Nucleus accumbens (tissue), 56 donors: ENCODE measurements at places on chromosomes 7 and 10.
A peak's percentile ranks its signal among the peaks of the same experiment; 100 is the strongest.

- DNase-seq: no peak
Measured at GRCh38 chr10:119634219-119634544, 17.0 kb upstream of the BAG3 start.

- DNase-seq: no peak
Measured at GRCh38 chr7:43141091-43141490, 28.6 kb downstream of the HECW1 start.

- no peak for DNase-seq
Measured at GRCh38 chr10:4470231-4470835, 355.7 kb upstream of the AKR1E2 start.

- DNase-seq: no peak
Measured at GRCh38 chr7:150447966-150448788, 2.3 kb upstream of the GIMAP8 start.

DNA sequence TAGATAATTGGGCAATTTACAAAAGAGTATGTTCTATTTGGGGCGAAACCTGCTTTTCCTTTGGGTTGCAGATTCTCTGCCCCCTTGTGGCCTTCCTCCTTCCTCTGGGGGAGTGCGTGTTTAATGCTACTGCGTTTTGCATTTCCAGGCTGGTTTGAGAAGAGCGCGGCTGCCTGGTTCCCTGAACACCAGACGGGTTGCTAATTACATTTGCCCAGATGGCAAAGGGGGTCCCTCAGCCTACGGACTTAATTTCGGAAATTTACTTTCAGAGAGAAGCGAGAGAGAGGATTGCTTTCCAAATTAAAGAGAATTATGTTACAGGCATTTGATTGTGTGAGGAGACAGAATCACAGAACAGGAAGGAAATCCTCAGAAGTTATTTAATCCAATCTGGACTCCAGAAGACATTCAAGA, 91.9 kb upstream of the JAZF1 start:
- DNase-seq: no peak

- DNase-seq: no peak
Measured at GRCh38 chr10:69323622-69324021, 45.3 kb downstream of the HK1 start.

DNA sequence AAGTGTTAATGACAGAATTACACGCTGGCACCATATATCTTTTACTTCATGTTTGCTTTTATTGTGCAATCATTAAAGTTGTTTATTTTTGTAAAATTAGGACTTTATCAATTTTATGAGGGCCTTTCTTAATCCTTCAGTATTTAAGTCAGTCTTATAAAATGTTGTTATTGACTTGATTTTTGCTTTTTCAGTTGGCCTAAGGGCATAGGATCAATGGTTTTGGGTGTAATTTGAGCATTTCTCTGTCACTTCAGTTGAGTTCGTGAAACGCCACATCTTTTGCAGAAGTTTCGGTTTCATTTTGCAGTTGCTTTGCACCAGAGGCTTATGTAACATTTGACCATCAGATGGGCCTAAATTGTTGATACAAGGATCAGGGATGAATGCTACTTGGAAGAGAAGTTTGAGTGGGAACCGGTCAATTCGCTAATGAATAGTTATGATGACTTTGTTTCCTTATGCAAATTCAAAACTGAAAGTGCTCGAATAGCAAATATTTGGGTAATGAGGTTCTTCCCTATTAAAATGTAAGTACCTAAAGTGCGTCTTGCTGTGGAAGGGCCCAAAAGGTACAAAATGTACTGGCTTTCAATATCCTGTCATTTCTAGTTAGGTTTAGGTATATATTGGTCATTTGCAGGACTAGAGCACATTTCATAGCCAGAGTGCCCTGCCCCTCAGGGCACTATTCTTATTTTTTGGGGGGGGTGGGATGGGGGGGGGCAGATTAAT, 340.9 kb downstream of the LRMDA start:
- DNase-seq: no peak

DNA sequence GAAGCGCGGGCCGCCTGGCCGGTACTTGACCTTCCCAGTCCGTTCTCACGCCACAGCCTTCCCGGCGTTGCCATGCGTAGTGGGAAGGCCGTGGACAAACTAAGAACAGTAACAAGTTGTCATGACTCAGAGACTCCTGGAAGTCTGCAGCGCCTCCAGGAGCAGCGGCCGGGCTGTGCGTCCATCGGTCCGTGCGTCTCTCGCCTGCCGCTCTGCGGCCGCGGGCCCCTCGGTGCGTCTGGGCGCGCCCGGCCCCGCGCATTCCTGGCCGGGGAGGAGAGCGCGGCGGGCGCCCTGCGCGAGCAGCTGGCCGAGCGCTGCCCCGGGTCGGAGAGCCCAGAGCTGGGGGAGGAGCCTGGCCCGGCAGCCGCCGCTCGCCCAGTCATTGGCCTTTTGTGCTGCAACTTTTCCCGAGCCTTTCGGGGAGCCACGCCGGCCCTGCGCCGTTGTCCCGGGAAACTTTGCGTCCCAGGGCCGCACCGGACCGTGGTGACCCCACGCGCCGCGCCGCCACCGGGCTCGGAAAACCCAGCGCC, 123.7 kb downstream of the TACC2 start:
- peak; percentile 14 for DNase-seq

- no peak for DNase-seq
Measured at GRCh38 chr7:50952120-50952519, 169.4 kb upstream of the GRB10 start.

- no peak for DNase-seq
Measured at GRCh38 chr10:88082806-88083596, 219.6 kb downstream of the PTEN start.

GRCh38 chr7:142301923-142302550, 44.2 kb upstream of the PRSS58 start:
- no peak for DNase-seq

- no peak for DNase-seq
Measured at GRCh38 chr7:122691569-122692235, 7.2 kb downstream of the RNF133 start.

GRCh38 chr7:73512018-73512780, 9.9 kb downstream of the BAZ1B start:
- DNase-seq: no peak

DNA sequence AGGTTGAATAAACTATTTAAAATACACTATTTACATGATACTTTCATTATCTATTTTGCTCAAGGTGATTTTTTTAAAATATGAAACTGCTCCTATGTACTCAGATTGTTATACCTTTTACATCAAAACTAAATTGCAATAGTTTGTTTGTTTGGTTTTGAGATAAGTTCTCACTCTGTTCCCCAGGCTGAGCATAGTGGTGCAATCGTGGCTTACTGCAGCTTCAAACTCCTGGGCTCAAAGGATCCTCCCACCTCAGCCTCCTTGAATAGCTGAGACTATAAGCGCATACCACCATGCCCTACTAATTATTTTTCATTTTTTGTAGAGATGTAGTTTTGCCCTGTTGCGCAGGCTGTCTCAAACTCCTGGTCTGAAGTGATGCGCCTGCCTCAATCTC, 12.7 kb downstream of the TAS2R60 start:
- DNase-seq: no peak

DNA sequence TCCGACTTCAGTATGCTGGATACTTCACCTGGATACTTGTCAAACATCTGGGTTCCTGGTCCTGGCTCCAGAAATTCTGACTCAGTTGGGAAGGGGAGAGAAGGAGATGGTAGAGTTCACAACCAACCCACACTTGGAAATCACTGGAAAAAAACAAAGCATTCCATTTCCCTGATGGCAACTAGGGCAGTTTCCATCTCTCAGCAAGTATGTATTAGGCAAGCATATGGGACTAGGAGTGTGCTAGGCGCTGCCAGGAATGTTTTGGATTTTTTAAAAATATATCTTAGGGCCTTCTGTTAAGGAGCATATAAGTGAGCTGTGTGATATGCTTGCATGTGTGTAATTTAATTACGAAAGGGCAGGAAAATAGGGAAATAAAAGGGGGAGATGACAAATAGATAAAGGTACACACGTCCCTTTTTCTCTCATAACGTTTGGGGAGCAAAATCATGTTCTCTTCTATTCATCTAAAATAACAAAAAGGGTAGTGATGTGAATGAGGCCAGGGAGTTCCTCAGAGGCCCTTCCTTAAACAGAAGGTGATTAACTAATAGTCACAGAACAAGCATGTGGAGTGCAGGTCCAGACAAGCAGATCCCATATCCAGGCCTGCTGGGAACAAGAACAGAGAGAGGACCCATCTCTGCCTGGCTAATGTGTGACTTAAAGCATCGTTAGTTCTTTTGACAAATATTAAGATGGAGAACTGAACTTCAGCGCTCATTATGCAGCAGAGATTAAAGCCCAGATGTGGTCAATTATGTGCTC, 64.5 kb upstream of the NFE2L3 start:
- no peak for DNase-seq

GRCh38 chr7:43139137-43139536, 26.7 kb downstream of the HECW1 start:
- no peak for DNase-seq

DNA sequence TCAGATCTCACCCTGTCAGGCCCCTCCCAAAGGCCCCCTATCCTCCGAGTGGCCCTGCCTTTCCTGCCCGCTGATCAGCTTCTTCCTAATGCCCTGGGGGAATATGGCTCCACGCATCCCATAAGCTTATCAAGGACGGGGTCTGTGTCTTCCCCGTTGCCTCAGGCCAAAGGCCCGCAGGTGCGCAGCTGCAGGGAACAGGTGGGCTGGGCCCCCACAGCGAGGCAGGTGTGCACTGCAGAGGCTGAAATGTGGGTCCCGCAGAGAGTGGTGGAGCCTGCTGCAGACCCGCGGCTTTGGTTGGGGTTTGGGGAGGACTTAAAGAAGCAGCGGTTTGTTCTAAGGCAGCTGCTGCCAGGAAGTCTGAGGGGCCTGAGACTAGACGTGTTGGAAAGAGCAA, 220.8 kb upstream of the TCERG1L start:
- no peak for DNase-seq

- DNase-seq: no peak
Measured at GRCh38 chr10:125982260-125982948, 86.0 kb downstream of the FANK1 start.

DNA sequence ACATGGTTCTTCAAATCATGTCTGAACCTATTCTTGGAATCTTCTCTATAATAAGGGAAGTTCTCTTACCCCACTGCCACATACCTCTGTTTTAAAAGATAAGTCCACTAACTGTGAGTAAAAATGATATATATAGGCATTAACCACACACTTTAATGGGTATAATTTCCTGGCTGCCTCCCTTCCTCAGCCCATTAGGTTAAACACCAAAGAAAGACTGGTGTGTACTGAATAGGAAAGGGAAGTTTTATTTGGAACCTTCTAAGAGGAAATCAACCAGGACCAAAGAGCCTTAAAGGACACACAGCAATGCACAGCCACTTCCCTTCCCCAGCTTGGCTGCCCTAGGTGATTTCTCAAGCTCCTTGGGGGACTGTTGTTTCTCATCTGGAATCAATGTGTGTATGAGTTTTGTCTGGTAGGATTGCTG, 5.0 kb upstream of the WBP1L start:
- DNase-seq: no peak

DNA sequence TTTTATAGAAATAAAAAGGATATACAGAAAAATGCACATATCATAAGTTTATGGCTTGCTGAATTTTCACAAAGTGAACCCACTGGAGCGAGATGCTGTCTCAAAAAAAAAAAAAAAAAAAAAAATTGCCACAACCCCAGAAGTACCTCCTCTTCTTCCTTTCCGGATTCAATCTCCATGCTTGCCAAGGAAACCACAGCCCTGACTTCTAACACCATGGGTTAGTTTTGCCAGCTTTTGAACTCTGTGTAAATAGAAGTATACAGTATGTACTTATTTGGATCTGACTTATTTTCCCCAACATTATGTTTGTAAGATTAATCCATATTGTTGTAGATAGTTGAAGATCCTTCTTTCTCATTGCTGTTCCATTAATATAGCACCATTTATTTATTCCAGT, 40.0 kb downstream of the FANK1 start:
- DNase-seq: no peak

DNA sequence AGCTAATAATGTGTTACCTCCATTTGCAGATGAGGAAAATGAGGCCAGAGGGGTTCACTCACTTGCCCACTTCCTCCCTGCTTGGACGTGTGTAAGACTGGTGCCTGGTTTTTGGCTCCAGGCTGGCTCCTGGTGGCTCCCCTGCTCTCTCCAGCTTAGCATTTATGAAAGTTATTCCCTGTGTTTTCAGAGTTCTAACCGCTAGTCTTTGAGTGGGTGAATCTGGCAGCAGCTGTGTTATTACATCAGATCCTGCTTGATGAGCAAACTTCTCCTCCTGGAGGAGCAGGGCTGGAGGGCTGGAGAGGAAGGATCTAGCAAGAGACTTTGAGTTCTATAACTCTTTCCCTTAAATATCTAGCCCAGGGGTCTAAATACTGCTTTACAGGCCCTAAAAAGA, 80.9 kb upstream of the AGBL3 start:
- DNase-seq: no peak

- DNase-seq: no peak
Measured at GRCh38 chr10:106078895-106079576, 1085.5 kb downstream of the SORCS1 start.

GRCh38 chr7:17685141-17685540, 255.2 kb downstream of the SNX13 start:
- no peak for DNase-seq
